ENCODE measurements at places on chromosomes 7 and 10.

- DNase-seq, result no peak
Measured at GRCh38 chr10:19970717-19971116, 154.5 kb downstream of the PLXDC2 start.

DNA sequence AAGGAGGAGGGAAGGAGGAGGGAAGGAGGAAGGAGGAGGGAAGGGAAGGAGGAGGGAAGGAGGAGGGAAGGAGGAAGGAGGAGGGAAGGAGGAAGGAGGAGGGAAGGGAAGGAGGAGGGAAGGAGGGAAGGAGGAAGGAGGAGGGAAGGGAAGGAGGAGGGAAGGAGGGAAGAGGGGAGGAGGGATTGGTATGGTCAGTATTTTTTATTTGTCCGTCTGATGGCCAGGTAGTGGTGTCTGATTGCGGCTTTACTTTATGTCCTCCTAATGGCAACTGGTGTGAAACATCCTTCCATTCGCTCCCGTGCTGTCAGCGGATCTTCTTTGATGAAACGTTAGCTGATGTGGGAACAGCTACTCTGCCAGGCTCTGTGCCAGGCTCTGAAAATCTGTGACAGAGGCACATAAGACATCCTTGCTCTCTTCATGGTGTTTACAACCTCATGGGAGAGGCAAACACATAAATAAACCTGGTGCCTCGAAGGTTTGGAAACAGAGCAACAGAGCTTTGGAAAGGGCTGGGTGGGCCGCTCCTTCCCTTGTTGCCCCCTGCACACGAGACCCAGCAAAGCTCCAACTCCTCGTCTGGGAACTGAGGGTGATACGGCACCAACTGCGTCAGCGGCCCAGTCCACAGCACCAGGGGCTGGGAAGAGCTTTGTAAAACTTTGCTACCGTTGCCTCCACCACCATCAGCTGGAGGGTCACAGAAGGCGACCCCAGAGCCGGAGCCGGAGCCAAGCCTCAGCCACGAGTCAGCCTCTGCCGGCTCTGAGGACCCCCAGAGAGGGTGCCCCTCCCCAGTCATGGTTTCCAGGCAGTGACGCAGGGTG lies 40.3 kb downstream of the PDGFA start:
- peak; percentile 7 for DNase-seq

- DNase-seq, result no peak
Measured at GRCh38 chr7:46197785-46198540, 276.9 kb upstream of the IGFBP3 start.

DNA sequence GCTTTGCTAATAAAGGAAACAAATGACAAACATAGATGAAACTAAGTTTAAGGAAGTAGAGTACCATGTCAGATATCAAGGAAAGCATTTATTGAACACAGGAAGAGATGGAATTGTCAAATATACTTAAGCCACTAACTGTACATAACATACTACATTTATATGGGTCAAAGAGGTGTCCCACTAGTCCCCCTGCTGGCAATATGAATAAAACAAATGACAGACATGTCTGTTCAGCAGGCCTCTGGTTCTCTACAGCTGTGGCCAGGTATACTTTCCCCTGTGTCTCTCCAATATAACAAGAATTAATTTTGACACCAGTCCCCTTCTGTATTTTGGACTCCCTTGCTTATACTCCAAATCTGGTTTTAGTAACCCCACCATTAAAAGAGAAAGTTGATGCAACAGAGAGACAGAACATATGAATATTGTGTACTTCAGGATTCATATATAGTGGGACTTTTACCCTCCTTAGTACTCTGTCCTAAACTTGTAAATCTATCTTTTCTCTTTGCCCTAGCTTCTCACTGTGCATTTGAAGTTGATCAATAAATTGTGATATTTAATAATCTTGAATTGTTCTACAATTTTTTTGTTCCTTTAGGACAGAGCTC lies 42.9 kb downstream of the CD36 start:
- DNase-seq, result no peak

DNA sequence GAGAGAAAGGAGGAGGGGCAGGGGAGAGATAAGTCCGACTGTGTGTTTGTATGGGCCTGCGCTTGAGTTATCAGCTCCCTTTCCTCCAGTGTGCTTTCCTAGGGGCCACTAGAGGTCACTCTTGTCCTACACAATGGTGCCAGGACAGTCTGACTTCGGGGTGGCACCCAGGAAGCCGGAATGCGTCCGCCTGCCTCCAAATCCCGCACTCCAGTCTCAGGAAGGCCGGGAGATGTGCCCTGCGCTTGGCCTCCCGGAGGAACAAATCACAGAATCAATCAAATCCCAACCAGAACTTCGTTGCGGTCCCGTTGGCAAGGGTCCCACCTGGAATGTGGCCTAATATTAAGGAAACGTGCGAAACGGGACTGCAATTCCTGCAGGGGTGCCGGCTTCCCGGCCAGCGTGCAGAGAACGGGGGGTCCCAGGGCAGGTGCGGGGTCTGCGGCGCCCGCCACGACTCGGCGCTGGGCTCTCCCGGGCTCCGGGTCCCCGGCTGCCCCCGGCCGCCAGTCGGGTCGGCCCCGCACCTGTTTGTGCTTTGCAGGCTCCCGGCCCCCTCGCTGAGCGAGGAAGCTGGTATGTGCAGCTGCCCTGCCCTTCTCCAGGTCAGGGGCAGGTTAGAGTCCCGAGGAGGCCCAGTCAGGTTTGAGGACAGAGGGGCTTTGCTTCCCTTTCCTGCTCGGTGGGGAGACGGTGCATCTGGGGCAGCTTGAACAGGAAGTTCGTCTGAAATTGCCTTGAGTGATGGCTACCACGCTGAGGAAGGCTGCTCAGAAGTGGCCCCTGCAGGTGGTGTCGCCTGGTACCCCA lies 21.0 kb upstream of the HPS1 start:
- DNase-seq, result peak; percentile 60

DNA sequence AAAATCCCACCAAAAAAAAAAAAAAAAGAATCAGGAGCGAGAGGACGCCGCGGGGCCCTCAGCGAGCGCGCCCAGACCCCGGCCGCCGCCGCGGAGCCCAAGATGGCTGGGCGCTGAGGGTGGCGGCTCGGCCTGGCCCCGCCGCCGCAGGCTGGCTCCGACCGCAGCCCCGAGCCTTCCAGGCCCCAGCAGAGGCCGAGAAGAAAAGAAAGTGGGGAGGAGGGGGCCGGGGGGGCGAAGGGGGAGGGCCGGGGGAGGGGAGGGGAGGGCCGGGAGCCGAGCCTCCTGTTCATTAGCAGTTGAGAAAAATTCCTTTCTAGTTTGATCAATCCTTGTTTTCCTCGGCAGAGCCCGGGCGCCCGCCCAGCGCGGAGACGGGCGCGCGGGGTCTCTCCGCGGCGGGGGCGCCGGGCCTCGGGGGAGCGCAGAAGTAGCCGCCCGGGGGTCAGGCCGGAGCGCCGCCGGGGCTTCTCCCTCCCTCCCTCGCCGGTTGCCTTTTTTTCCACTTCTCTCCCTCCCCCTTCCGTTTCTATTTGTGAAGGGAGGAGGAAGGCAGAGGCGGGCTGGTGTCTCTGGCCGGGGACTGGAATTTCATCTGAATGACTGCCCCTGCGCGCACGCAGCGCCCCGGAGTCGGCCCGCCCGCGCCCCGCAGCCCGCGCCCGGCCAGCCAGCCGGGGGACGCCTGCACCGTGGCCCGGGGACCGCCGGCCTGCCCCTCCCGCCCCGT lies 778 bp upstream of the TRIM8 start:
- peak; percentile 52 for DNase-seq

GRCh38 chr10:13604357-13605040 lies 17.7 kb downstream of the PRPF18 start:
- DNase-seq, result no peak

DNA sequence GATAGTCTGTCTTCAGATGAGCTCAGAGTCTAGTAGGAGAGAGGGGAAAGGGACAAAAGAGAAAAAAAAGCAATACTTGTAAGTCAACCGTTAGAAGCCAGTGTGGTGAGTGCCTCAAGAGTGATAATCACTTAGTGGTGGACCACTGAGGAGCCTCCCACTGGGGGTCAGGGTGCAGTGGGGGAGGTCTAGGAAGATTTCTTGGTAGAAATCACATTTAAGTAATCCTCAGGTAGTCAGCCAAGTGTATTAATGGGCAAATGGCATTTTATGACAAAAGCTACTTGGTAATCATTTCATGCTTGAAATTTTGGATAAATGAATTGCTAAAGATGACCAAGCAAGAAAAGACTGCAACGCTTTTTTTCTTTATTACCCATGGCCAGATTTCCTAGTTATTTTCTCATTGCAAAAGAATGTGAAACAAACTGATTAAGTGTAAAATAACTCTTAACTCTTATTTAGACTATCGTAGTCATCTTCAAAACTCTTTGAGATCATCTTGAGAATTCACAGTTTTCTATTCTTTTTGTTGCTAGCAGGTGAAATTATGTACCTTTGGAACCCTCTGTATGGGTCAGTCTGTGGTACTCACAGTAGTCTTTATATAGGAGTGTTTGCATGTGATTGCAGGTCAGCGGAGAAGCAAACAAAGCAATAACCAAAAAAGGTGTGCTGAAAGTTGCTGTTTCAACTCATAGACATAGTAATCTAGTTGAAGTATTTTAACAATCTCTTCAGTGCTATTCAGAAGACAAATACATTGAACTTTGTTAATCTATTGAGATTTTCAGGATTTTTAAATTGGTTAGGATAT lies 63.9 kb downstream of the PPP1R9A start:
- no peak for DNase-seq

- no peak for DNase-seq
Measured at GRCh38 chr7:105724688-105725087, 143.4 kb upstream of the EFCAB10 start.

DNA sequence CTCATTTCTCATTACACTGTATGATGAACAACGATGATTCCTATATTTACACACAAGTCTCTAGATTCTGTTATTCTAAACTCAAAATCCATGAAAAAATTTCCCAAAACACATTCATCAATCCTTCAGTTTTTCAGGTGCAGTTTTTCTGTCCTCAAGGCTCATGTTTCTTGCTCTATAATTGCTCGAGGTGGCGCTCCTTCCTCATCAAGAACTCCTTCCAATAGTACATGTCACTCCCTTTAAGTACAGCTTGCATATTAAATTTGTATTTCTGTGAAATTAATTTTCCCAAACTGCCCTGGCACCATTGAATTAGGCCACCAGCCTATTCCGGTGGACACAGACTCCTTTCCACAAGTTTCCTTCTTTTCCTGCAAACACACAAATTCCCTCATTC lies 188.7 kb upstream of the MINDY3 start:
- DNase-seq, result no peak

- DNase-seq, result no peak
Measured at GRCh38 chr10:103062854-103063590, 130.1 kb downstream of the NT5C2 start.

GRCh38 chr7:6226194-6226799 lies 46.1 kb downstream of the CYTH3 start:
- no peak for DNase-seq

GRCh38 chr7:30433082-30433481 lies 45.5 kb downstream of the NOD1 start:
- no peak for DNase-seq

DNA sequence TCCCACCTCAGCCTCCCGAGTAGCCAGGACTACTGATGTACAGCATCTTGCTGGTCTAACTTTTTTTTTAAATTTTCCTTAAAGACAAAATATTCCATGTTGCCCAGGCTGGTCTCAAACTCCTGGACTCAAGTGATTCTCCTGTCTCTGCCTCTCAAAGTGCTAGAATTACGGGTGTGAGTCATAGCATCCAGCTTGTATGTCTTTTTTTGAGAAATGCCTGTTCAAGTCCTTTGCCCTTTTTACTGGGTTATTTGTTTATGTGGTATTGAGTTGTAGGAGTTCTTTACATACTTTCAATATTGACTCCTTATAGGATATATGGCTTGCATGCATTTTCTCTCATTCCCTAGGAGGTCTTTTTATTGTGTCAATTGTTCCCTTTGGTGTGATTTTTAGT lies 486.4 kb downstream of the MAGI2 start:
- no peak for DNase-seq
